ENCODE measurements at places on chromosomes 16 and 17.
A peak's percentile ranks its signal among the peaks of the same experiment; 100 is the strongest.

DNA sequence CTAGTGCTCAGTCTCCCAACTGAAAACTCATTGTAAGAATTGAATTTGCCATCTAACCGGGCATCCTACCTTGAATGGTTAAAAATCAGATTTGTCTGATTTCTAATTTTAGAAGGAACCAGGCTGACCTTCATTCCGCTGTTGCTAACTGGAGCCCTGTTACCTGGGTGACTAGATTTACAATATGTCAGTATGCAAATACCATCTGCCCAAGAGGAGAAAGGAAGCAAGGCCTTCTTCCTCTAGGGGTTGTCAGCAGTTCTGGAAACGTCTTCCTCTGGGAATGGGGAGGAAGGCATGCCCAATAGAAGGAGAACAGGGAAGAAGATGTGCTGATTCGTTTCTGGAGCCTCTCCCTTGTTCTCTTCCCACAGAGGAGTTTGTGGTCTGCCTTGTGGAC is 137.9 kb downstream of the PITPNC1 start:
- DNase-seq: no peak

DNA sequence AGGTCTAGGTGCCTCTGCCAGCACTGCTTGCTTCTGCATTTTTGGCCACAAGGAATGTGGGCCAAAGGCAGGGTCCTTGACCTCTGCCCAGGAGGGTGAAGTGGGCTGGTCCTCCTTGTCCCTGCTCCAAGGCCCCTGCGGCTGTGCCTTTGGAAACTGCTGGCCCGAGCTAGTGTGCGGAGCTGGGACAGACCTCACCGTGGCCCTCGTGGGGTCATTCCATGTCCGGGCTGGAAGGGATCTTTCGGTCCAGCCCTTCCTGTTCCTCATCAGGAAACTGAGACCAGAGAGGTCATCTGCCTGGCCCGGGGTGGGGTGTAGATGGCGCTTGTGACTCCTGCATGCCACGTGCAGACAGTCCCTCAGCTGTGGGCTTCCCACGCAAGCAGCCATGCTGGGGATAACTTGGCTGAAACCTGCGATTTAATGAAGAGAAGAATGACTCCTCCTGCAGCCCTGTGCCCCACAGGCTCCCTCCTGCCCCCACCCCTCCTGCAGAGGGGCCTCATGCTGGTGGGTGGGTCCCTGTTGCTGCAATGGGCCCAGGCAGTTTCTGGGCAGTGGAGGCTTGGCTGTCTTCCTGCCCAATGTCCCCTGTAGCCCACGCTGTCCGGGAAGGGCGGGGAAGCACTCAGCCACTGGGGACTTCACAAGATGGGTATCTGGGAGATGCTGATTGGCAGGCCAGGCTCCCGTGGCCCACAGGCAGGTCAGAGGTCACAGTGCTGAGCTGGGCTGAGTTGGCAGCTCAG is 245.2 kb downstream of the SEC14L1 start:
- peak; percentile 45 for DNase-seq

GRCh38 chr17:29039764-29040598 is 3.0 kb upstream of the PIPOX start:
- no peak for DNase-seq

DNA sequence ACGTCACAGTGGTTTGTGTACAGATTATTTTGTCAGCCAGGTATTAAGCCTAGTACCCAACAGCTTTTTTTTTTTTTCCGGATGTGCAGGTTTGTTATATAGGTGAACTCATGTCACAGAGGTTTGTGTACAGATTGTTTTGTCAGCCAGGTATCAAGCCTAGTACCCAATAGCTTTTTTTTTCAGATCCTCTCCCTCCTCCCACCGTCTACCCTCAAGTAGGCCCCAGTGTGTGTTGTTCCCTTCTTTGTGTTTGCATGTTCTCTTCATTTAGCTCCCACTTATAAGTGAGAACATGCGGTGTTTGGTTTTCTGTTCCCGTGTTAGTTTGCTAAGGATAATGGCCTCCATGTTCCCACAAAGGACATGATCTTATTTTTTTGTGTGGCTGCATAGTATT is 19.9 kb downstream of the RPTOR start:
- DNase-seq: no peak

DNA sequence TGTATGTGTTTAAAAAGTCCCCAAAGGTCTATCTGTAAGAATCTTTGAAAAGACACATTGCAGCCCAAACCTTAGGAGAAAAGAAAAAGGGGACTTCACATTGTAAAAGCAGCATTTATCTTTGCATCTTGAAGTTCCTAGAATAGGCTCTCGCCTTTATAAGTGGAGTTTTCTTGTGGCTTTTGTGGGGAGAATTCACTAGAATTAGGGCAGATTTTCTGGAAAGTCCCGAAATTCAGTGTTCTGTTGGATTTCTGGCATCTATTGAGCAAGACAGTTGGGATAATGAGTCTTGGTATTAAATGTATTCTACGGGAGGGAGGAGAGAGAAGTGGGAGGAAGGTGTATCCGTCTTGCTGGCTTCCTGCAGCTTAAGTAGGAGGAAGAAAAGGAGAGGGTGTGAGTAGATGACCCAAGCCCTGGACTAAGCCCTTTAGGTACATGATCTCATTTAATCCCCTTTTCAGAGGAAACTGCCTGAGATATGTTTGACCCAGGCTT is 62.6 kb downstream of the PRKCA start:
- no peak for DNase-seq

DNA sequence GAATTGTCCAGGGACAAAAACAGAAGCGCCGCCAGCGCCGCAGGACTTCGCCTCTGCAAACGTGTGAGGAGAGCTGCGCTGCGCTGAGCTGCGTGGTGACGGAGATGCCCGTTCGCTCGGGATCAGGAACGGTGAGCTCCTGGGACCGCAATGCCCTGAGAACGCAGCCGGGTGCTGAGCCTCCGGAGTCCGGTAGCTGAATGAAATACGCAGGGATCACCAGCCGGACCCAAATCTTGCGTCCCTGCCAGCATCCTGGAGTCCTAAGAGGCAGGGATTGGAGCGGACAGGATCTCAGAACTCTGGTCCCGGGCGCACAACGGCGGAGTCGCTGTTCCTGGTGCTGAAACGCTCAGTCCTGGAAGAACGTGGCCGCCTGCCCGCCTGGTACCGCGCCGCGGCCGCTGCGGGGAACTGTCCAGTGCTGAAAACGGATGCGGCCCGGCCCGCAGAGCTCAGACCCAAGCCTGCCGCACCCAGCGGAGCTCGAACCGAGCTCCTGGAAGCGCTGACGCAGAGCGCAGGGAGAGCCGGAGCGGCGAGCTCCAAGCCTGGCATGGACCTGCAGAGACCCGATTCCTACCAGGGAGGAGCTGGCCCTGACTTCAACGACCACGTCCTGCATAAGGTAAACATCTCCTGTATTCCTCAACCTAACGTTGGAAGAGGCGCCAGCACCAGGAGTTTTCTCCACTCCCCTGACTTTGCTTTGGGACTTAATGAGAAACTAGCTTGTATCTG is 41.5 kb downstream of the CD300LF start:
- peak; percentile 38 for DNase-seq

DNA sequence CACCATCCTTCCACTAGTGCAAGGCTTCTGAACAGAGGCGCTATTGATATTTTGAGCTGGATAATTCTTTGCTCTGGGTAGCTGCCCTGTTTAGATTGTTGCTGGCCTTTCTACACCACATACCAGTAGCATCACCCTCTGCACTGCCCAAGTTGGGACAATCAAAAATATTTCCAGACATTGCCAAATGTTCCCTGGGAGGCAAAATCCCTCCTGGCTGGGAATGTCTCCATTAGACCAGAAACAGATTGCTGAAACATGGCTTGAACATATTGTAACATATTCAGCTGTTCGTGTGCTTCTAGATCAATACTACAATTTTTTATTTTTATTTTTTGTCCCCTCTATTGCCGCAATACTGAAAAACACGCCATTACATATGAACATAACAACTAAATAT is 174.6 kb downstream of the ABCA8 start:
- no peak for DNase-seq

DNA sequence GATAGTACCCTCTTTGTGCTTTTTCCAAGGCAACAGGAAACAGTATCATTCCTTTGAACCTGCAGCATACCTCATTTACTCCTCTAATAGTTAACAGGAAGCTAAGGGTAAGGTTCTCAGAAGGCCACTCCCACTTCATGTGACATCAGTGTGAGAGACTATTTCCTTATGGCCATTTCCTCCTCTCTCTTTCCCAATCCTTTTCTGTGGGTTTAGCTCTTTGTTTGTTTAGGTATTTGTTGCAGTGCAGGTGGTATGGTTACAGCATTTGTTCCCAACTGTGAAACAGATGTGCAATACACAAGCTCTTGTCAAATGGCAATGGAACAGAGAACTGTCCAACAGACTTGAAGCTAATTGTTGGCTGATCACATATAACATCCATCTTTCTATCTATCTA is 14.7 kb downstream of the TMC5 start:
- DNase-seq: no peak

- DNase-seq: no peak
These were observed 86.8 kb downstream of the WWP2 start for GRCh38 chr16:69848637-69849545.

GRCh38 chr16:83004868-83005652 is 378.3 kb downstream of the CDH13 start:
- DNase-seq: no peak

DNA sequence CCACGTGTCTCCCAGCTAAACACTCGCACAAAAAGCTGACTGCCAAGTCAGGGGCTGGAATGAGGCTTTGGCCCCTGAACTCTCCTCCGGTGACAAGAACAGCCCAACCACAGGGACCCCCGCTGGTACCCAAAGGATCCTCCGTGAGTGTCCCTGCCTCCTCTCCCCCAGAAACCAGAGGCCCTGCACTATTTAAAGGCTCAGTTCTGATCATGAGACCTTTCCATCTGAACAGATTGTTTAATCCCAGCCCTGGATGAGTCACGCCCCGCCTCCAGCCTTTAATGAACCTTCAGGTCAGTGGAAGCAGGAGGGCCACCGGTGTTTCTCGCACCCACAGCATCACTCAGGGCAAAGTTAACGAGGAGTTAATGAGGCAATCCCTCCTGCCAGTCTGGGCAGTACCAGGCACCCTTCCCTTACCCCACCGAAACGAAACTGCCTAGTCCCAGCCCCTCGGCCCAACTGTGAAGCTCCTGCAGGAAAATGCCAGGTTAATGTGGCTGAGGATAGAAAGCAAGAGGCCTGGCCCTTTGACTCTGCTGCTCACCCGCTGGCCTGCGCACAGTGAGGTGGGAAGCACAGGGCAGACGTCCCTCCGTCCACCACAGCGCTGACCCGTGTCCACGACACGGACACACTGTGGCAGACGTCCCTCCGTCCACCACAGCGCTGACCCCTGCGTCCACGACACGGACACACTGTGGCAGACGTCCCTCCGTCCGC is 32.4 kb downstream of the TIMM22 start:
- no peak for DNase-seq

- no peak for DNase-seq
These were observed 161.2 kb downstream of the COPRS start for GRCh38 chr17:31697838-31698237.

- no peak for DNase-seq
These were observed 14.0 kb downstream of the SRCIN1 start for GRCh38 chr17:38591759-38592241.

DNA sequence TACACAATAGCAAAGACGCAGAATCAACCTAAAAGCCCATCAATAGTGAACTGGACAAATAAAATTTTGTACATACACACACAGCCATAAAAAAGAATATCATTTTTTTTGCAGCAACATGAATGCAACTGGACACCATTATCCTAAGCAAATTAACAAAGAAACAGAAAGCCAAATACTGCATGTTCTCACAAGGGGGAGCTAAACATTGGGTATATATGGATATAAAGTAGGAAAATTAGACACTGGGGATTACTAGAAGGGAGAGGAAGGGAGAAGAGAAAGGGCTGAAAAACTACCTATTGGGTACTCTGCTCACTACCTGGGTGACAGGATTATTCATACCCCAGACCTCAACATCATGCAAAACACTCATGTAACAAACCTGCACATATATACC is 28.2 kb downstream of the ADAMTS18 start:
- DNase-seq: no peak

DNA sequence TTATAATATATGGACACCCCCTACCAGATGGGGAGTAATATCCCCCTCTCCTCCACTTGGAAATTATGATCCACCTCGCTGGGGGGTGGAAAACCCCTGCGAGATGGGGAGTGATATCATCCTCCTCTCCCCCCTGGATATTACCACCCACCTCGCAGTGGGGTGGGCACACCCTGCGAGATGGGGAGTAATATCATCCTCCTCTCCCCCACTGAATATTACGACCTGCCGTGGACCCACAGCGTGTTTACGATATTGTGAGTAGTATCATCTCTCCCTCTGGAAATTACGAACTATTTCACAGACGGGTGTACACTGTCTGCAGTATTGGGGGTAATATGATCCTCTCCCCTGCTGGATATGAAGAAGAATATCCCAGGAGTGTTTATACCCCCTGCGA is 228.3 kb upstream of the WSCD1 start:
- no peak for DNase-seq

DNA sequence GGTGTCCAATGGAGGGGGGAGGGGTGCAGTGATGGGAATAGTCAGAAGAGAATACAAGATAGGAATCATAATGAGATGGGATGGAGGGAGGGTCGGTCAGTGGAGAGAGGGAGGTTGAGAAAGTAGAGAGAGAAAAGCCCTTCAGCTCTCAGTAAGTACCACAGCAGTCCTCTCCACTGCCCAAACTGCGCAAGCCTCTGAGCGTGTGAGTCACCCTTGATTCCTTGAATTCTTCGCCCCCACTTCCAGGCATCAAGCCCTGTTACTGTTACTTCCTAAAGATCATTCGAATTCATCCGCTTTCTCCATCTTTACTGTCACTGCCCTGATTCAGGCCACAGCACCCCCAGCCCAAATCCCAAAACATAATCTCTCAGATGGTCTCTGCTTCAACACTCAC is 2.5 kb downstream of the GUCY2D start:
- no peak for DNase-seq

GRCh38 chr16:48536614-48537200 is 73.3 kb downstream of the N4BP1 start:
- DNase-seq: no peak

GRCh38 chr17:76504117-76504516 is 2.9 kb upstream of the RHBDF2 start:
- no peak for DNase-seq

DNA sequence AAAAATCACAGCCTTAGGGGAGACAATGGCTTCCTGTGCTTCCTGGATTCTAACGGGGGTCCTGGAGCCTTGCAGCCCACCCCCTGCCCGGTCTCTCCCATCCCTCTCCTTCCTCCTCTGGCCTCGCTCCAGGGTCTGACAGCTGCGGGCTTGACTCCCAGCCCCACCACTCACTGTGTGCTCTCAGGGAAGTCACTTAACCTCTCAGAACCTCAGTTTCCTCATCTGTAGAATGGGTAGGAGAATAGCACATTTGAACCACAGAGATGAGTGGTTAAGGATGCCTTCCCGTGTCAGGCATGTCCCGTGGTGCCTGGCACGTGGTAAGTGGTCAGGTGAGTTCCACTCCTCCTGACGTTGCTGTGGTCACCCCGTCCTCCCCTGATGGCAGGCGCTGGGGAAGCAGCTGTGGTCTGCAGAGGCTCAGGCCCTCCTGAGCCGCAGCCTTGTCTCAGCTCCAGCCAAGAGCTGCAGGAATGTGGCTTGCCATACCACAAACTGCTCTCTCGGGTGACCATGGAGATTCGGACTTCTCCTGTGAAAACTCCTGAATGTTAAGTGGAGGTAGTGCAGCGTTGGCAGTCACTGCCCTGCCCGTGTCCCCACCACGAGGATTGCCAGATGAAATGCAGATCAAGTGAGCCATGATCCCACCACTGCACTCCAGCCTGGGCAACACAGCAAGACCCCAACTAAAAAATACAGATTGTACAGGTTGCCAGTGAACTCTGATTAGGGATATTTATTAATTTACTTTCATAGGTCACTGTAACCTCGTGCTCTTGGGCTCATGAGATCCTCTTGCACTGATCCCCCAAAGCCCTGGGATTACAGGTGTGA is 85.7 kb downstream of the NT5M start:
- no peak for DNase-seq

GRCh38 chr17:76635039-76635438 is 8.5 kb downstream of the ST6GALNAC1 start:
- no peak for DNase-seq
